ENCODE measurements at places on chromosomes 6 and 20.

DNA sequence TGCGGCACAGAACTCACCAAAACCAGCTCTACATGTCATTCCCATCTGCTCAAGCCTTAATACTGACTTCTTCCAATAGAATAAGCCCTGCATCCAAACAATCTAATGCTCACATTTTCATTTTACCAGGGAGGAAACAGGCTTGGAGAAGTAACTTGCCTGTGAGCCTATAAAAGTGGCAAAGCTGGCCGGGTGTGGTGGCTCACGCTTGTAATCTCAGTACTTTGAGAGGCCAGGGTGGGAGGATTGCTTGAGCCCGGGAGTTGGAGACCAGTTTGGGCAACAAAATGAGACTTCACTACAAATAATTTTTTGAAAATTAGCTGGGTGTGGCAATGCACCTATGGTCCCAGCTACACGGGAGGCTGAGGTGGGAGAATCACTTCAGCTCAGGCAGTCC lies 133.7 kb downstream of the LY86 start:
- DNase-seq = no peak

GRCh38 chr6:170421921-170422320 lies 115.4 kb downstream of the FAM120B start:
- no peak for DNase-seq

GRCh38 chr6:44051515-44051914 lies 75.7 kb downstream of the MRPL14 start:
- no peak for DNase-seq

GRCh38 chr6:141426400-141426980 lies 706.2 kb upstream of the GJE1 start:
- DNase-seq = no peak

DNA sequence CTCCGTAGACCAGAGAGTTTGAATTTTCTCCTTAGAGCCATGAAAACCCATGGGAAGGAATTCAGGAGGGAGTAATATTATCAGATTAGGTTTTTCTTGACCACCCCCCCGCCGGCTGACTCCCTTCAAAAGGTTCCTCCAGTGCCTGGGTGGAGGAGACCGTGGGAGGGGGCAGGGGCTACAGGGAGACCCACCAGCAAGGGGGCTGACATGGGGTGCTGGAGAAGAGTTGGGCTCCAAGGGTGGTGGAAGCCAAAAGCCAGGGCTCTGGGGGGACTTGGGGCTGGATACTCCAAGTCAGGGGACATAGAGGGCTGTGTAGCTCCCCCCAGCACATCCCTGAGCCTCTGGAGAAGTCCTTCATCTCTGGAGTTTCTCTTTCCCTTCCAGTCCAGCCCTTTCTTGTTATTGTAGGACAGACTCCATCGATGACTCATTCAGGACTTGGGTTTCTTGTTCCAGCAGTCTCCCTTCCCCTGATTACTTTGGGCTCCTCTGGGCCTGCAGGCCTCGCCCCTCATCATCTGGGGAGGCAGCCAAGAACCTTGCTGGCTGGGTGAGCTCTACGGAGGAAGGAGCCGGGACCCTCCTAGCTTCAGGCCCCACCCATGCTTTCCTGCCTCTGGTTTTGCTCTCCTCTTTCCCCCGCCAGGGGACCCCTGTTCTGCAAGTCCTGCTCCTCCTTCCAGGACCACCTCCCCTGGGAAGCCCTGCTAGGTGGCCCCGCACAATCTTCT lies 10.5 kb upstream of the KIAA1755 start:
- peak; percentile 77 for DNase-seq

DNA sequence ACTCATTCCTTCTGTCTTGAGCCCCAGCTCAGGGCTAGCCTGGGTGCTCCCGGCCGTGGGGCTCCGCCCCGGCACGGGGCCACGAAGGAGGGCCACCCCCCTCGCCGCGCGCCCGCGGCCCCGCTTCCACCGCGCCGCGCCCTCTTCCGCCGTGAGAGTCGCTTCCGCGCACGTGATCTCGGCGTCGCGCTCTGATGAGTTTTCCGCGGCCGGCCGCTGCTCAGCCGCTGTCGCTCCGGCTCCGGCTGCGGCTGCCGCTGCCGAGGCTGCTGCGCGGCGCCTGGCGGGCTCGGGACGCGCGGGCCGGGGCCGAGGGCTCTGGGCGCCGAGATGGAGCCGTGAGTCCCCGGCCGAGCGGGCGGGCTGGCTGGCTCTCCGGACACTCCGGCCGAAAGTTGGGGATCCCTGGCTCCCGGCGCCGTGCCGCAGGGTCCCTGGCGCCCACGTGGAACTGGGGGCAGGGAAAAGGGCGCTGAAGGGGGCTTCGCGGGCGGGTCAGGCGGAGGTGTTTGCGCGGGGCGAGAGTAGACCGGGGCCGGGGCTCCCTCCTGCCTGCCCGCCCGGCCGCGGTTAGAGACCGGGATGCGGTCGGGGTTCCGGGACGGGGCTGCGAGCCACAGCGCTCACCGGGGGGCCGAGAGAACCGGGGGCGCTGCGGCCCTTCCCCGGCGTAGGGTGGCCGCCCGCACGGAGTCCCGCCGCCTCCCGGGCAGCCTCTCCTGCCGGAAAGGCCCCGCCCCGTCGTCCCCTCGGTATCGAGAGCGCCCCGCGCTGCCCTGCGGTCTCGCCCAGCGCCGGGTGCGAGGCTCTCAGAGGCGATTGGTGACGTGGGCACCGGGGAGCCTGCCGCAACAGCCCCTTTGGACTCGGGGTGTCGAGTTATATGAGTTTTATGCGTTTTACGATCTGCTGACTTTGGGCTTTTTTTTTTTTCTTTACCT lies at the start of gene TMEM181:
TMEM181 (plus strand) TSS at position 197 of the 941 bp plus-strand sequence; CDS start at position 331, 134 bp downstream.
- peak; percentile 47 for DNase-seq

DNA sequence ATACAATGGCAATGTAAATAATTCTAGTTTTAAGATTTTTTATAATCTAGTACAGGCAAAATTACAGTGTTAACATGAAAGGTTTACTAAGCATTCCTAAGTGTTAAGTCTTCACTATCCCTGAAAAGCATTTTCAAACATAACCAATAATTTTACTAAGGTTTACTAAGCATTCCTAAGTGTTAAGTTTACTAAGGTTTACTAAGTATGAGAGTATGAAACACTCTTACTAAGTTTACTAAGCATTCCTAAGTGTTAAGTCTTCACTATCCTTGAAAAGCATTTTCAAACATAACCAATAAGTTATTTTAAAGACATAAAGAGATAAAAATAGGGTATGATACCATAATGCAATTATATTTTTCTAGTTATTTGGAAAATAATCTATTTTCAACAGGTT lies 82.6 kb downstream of the PRSS35 start:
- no peak for DNase-seq

DNA sequence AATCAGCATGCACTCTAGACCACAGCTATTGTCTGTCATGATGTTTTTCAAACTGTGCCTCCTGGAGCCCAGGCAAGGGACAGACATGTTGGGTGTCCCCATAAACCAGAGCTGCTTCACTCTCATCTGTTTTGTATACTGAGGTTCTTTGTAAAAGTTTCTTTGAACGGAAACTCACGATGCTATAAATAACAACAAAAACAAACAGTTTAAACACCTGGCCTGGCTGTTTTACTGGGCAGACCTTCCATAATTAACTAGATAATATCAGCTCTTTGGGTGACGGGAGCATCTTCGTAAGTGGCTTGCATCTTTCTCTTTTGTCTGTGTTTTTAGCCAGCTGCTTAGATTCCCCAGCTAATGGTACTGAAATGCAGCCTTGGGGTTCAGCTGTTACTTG lies 190.3 kb downstream of the ZDHHC14 start:
- DNase-seq = no peak

- DNase-seq = no peak
Observed at GRCh38 chr6:18165751-18166150, 10.5 kb downstream of the KDM1B start.

DNA sequence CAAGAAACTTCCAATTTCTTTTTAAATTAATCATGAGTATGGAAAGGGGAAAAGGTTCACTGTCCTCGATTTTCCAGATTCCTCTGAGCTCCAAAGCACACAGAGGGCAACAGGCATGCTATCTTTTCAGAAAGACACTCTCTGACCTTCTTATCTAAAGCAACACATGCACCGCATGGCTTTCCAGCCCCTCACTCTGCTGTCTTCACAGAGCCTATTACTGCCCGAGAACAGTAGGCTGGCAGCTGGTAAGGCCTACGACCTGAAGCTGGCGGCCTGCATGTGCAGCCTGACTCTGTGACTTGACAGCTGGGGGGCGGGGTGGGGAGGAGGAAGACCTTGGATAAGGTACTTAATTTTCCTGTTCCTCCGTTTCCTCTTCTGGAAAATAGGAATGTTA lies 86.3 kb downstream of the ELOVL4 start:
- DNase-seq = no peak

GRCh38 chr6:107064579-107065065 lies 36.6 kb downstream of the MTRES1 start:
- DNase-seq = peak; percentile 24

DNA sequence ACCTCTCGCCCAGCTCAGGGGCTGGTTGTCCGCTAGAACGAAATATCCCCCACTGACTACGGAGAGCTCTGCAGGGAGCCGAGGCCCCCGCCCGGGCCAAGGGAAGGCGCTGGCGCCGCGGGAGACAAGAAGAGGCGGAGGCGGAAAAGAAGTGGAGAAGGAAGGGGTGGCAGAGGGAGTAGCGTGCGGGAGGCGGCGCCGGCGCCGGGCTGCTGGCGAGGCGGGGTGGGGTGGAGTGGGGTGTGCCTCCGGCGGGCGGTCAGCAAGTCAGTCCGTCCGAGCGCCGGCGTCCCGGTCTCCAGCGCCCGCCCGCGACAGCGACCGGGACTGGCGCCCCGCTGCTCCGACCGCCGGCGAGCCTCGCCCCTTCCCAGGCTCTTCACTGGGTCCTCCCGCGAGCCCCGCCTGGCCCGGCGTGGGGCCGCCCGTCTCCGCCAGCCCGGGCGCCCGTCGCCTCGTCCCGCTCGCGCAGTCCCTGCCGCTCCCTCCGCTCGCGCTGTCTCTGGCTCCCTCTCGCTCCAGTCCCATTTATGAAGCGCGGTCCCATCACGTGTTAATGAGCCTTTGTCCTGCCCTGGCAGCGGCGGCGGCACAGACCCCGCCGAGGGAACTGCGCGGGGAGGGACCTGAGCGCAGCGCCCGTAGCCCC lies at the start of gene CNR1:
CNR1 (minus strand) TSS at position 504 of the 649 bp plus-strand sequence. CDS start 21,073 bp downstream, outside the sequence.
- DNase-seq = no peak

DNA sequence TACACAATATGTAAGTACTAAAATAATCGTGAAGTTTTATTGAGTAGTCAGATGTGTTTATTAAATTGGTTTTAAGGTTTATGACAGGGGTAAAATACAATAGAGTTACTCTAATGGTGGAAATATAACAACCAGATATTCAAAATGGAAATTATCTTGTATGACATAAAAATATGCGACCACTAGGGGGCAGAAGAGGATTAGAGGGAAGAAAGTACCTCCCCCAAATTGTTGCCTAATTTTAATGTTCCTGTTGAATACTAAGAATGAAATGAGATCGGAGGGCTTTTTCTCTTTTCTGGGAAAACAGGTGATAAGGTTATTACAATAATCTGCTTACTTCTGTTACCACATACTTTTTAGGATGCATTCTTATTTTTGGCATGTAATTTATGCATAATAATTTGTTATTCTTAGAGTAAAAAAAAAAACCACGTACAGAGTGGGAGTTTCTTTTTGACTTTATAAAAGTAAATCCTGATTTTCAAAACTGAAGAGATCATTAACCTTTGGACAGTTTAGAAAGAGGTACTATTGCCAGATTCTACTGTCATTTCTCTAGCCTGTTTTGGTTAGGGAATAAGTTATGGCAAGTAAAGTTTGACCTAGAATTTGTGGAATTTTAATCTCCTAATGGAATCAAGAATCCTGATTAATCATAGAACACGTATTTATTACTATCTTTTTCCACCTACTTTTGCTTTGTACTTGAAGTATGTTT lies 159.2 kb downstream of the CD109 start:
- DNase-seq = peak; percentile 5

- DNase-seq = no peak
Observed at GRCh38 chr6:13710552-13711323, 897 bp downstream of the RANBP9 start.

DNA sequence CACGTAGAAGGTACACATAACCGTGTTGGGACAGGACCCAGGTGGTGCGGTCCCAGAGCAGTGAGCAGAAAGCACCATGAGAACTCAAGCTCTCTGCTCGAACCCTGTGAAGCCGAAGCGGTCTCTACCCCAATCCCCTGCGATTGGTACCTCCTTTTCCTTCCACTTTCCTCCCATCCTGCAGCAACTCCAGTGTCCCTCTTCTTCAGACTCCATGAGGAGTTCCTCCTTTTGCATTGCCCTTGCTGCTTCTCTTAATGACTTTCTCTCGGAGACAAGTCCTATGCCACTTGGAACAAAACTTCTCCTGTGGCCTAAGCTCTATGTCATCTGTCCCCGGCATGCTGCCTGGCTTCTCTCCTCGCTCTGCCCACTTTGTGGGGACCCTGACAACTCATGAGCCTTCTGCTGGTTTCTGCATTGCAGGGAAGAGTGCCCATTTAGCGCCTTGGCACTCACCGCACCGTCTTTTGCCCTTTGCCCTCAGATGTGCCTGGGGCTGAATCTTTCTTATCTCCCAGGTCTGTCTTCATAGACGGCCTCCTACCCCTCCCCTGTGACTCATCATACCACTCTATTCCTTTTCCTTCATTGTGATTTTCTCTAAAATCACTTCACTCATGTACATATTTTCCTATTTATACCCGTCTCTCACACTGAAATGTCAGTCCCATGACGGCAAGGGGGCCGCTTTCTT lies 9.2 kb upstream of the ZNF831 start:
- DNase-seq = no peak

- DNase-seq = peak; percentile 94
Observed at GRCh38 chr20:17558154-17558940, 11.5 kb upstream of the DSTN start.

DNA sequence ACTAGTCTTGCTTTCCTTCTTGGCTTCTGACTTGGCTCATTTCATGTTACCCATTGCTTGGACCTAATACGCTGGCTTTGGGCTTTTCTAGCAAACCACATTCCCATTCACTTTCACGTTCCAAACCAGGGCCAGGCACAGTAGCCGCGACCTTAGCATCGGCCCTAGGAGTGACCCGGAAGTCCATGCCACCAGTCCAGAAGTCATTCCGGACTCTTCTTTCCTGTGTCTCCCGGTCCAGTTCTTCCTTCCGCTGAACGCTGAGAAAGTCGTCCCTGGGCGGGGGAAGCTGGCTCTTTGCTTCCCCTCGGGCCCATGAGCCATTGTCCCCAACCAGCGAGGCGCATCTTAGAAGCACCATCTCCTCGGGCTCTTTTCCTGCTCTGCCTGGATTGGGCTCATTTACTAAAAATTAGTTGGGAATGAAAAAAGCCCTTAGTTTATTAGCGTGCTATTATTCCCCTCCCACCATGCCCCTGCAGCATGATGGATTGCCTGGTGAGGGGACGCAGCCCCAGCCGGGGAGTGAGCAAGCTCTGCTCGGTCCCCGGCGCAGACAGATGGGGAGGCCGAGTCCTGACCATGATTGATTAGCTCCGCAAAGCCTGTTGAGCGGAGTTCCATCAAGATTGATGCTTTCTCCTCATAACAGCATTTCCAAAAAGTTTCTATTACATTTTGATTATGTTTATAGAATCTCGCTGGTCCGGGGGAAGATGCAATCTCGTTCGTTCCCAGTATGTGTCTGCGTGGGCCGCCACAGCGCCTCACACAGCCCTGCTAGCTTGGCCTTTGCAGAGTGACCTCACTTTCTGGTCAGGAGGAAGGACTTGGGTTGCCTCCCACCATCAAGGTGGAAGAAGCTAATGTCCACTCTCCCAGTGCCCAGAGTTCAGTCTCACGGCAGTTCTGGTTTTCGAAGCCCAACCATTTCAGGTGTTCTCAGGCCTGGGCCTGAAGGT lies 115.1 kb upstream of the TOP1 start:
- DNase-seq = no peak

Data from COLO829 (cell line).